Activated gamma-delta T cell treated with anti-CD3 and anti-CD28 coated beads, Interleukin-2, amount 50 U/mL, for 16 hours (primary cell): ENCODE measurements at places on chromosomes 16 and 17.

- DNase-seq: no peak
These were observed 435.0 kb downstream of the MAF start for GRCh38 chr16:79165506-79165905.

GRCh38 chr17:70190959-70191805 is 21.9 kb downstream of the KCNJ2 start:
- no peak for DNase-seq

GRCh38 chr17:40038882-40039513 is 15.2 kb downstream of the MED24 start:
- DNase-seq: no peak

DNA sequence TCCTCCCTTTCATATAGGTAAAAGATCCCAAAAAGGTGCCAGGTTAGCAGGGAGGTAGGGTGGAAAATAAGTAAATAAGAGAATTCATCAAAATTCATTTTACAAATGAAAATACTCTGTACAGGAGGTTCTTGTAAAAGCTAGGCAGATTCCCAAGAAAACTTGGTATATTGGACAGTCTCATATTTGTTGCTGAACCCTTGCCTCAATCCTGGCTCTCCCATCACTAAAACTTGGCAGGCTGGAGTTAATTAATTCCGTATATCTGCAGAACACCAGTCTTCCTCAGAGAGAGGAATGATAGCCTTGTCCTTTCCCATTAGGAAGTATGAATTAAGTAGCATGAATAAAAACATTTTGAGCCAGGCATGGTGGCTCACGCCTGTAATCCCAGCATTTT is 66.2 kb upstream of the MTMR4 start:
- DNase-seq: no peak

- DNase-seq: no peak
These were observed 137.9 kb downstream of the AXIN2 start for GRCh38 chr17:65423346-65424140.

DNA sequence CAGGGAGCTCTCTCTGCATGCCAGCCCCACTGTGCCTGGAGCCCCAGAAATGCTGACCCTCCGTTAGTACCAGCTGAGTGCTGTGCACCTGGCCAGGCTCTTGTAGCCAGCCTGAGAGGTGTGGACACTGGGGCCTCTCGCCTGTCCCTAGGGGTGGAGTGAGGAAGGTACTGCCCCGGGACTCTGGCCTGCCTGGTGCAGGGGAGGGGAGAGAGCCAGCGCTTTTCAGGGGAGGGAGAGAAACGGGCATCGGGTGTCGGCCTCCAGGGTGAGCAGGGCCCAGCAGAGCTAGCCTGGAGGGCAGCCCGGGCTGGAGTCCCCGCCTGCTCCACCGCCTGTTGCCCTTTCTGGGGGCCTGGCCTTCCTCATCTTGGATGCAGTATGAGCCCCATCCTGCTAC is 13.1 kb downstream of the MAP2K3 start:
- no peak for DNase-seq

DNA sequence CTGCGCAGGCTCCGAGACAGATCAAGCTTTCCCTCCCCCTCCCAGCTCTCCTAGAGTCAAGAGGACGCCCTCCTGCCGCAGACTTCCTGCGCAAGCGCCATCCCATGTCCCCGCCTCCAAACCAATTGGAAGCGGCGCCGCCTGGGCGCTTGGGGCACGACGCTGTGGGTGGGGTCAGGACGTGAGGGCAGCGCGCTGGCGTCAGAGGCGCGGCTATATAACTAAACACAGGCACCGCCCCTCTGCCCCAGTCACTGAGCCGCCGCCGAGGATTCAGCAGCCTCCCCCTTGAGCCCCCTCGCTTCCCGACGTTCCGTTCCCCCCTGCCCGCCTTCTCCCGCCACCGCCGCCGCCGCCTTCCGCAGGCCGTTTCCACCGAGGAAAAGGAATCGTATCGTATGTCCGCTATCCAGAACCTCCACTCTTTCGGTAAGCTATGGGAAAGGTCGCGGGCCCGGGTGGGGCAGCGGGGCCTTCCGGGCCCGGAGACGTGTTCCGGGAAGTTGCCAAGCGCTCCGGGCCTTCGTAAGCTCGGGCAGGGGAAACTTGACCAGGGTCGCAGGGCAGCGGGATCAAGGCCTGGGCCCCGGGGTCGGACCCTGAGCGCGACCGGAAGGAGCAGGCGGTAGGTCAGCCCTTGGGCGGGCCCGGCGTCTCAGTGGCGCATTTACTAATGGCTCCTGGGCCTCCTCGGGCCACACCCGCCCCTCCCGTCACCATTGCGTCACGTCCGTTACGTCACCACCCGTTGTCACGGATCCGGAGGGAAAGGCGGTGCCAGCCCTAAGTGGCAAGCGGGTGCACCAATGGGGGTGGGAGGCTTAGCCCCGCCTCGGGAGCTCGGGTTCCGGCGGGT is at the start of gene EIF1:
Gene EIF1, plus strand, starts transcription at position 245 of the 856 bp plus-strand sequence. Its CDS starts 154 bp downstream, at position 399.
- peak; percentile 100 for DNase-seq

DNA sequence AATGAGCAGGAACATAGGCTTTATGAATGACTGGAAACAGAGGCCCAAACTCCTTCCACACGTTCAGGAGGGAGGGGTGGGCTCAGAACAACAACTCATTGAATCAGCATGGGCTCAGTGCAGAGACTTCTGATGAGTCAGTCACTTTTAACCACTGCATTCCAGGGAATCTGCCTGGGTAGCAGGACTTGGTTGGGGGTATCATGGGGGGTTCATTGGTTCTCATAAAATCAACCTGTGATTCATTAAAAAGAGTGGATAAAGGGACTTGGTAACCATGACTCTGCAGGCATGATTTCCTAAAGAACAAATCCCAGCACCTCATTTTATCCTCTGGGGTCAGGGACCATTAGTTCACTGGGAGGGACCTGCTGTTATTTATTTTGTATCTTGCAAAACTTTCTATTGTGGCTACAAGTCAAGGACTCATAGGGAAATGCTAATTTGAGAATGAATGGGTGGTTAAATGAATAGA is 13.8 kb downstream of the ITGB3 start:
- DNase-seq: no peak

- DNase-seq: no peak
These were observed 18.4 kb downstream of the CNTNAP1 start for GRCh38 chr17:42700586-42701289.

- DNase-seq: no peak
These were observed 5.2 kb downstream of the B9D1 start for GRCh38 chr17:19357351-19357750.

DNA sequence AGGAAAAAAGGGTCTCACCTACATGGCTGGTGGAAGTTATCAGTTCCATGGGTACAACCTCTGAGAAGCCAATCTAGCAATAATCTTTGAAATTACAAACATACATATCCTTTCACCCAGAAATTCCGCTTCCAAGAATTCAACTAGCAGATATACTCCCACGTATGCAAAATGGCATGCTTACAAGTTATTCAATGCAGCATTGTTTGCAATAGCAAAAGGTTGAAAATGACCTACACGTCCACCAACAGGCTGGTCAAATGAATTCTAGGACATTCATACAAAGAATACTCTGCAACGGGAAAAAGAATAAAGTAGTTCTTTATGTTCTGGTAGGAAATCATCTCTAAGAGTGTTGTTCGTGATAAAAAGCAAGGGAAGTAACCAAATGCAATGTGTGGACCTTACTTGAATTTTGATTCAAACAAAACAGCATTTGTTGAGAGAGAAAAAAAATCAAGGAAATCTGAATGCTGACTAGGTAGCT is 63.7 kb upstream of the NLK start:
- DNase-seq: no peak

DNA sequence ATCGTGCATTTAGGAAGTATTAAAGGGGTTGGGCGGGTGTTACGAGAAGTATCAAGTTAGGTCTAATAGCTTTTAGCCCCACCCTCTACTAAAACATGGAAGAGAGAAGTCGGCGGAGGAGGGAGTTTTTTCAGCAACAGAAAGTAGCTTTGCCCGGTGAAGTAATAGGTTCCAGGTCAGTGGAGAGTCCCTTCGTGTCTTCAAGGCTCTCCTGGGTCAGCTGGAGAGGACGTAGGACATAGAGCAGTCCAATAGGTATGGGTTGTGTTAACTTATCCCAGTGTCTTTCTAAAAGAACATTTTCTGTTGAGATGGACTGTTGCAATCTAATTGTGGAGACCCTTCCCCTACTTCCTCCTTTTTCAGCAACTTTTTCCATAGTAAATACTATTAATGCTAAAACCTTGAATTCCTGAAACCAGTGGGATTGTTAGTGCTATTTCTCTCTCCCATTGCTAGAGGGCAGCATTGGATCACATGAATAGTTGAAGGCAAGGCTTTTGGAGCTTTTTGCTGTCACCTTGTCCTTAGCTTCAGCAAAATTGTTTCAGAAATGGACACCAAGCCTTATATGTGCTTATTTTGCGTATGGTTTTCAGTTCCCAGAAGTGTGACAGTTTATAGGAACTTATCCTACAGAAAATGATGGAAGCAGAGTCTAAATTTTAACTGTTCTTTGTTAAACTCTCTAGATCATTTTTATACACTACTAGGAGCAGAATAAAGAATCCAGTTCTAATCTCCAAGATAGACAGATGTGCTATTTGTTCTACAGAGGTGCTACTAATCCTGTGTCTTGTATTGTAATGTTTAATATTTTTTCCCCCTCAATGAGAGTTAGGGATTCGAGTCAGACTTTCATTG is 38.4 kb downstream of the UTP18 start:
- no peak for DNase-seq

- no peak for DNase-seq
These were observed 158.6 kb downstream of the SALL1 start for GRCh38 chr16:50992350-50993032.

DNA sequence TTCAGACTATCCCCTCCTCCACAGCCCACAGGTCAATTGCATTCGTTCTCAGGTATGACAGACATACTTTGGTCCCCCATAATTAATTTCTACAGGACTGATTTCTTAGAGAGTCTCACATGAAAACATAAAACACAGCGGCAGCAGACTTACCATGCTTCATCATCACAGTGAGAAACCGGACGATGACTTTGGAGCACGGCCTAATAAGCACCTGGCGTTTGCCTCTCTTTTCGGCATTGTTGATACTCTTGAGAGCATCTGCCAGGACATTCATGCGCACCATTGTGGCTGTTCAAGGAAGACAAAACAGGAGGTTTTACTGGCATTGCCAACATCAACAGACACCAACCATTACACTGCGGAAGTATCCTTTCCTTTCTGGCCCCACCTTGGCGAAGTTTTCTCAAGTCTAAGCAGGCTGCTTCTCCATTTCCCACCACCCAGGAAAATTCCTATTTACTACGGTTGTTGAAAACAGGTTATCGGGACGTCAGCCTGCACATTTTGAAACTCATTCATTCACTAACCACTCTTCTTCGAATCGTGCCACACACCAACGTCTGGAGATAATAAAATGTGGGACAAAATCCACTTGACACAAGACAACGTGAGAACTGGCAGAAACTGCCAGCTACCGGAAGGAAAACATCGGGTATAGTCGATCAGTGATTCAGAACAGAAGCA is 1.2 kb downstream of the RPS15A start:
- DNase-seq: no peak

DNA sequence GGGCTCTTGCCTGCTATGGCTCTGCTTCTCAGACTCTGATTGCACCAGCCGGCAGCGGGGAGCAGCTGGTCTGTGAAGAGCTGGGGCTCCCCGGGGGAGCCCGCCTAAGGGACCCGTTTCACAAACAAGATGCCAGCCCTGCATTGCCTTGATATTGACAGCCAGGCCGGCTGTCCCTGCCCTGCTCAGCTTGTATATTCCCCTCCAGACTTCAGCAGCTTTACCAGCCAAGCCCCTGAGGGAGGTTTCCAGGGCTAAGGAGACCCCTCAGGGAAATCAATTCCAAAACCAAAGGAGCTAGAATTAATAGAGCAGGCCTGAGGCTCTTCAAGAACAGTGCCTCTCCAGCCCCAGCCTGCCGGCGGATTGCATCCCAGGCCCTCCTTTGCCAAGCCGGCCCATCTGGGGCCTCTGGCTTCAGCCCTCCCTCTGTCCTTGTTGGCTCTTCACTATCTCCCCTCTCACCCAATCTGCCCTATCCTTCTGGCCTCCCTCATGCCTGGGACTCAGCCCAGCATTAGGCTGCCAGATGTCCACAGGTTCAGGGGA is 5.7 kb downstream of the CALB2 start:
- DNase-seq: no peak

GRCh38 chr17:72702136-72702735 is 390.3 kb downstream of the SLC39A11 start:
- no peak for DNase-seq

- no peak for DNase-seq
These were observed 4.0 kb upstream of the HSD3B7 start for GRCh38 chr16:30980959-30981358.

DNA sequence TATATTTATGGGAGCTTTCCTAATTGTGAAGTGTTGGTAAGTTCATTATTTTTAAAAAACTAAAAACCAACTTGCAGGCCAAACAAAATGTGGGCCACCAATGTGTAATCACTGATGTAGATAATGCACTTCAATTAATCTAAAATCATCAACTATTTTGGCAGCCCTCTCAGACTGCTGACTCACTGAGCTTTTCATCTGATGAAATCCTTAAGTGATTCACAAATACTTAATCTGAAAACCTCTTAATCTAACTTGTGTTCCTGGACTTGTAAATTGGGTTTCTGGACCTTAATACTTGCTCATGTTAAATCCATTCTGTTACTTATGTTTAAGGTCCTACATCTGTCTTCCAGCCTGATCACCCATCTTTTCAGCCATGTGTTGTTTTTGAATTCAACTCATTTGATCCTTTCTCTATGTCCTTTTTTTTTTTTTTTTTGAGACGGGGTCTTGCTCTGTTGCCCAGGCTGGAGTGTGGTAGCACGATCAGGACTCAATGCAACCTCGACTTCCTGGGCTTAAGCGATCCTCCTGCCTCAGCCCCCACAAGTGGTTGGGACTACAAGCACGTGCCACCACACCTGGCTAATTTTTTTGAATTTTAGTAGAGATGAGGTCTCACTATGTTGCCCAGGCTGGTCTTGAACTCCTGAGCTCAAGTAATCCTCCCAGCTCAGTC is 39.0 kb downstream of the PRKCB start:
- no peak for DNase-seq

DNA sequence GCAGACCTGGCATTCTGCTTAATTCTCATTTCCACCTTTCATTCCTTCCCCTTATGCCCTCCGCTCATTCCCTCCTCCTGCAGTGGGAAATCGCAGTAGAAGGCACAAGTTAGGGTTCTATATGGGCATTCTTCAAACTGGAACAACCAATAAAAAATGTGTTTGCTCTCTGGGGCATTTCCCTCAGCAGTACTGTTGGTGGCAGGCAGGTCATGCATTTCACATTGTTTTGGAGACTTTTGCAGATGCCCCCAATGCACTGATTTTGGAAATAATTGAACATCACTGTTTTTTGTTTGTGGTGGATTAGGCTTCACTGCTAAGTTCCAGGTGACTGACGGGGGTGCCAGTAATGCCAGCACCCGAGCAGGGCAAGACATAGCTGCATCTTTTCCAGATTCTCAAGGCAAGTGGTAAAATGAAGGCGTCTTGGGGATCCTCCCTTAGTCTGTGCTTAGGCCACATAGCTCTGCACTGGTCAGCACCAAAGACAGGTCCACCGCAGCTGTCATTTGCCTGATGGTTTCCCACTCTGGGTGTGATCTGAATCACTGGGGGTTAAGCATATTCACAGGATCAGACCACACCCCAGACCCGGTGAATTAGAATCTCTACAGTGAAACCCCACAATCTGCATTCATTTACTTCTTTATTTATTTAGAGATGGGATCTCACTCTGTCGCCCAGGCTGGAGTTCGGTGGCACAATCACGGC is 304.5 kb downstream of the CPPED1 start:
- no peak for DNase-seq

- DNase-seq: no peak
These were observed 62.5 kb downstream of the CA10 start for GRCh38 chr17:52096056-52096455.

- no peak for DNase-seq
These were observed 245.6 kb upstream of the RBFOX1 start for GRCh38 chr16:7086822-7087616.

- peak; percentile 60 for DNase-seq
These were observed 100.1 kb upstream of the CHMP6 start for GRCh38 chr17:80891397-80892018.
